ENCODE measurements at places on chromosomes 6 and 20.
A peak's percentile ranks its signal among the peaks of the same experiment; 100 is the strongest.

GRCh38 chr20:54566031-54566688 is 90.8 kb downstream of the DOK5 start:
- no peak for DNase-seq

- DNase-seq, result no peak
Measured at GRCh38 chr6:104623052-104623690, 236.5 kb downstream of the HACE1 start.

GRCh38 chr6:18102783-18103509 is 19.5 kb downstream of the NHLRC1 start:
- no peak for DNase-seq

DNA sequence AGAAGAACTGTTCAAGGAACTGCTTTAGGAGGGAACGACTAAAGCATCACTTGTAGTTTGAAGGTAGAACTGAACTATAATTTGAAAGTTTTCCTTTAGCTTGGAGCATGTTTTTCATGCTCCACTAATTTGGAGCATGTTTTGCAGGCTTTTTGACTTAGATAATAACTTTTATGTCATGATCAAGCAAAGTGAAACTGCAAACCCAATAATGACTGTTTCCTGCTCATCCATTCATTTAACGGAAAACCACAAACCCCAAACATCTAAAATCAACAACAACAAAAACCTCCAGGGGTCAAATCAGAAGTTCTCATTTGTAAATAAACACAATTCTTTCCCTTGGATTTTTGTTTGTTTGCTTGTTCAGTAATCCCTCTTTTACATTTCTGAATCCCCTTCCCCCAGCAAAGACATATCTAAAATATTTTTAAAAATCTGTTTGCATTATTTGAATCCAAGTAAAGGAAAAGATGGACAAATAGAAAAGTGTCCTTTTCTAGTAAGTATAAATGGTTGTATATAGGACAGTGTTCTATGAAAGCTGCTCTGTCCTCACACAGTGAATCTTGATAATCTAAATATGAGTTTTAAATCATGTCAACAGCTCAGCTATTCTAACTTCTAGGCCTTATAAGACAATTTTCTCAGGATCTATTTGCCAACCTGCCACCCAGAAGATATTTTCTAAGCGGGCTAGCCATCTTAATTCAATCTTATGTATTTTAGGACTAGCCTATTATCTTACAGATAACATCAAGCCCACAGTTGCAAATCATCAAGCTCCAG is 2.6 kb downstream of the SIM1 start:
- DNase-seq, result no peak

DNA sequence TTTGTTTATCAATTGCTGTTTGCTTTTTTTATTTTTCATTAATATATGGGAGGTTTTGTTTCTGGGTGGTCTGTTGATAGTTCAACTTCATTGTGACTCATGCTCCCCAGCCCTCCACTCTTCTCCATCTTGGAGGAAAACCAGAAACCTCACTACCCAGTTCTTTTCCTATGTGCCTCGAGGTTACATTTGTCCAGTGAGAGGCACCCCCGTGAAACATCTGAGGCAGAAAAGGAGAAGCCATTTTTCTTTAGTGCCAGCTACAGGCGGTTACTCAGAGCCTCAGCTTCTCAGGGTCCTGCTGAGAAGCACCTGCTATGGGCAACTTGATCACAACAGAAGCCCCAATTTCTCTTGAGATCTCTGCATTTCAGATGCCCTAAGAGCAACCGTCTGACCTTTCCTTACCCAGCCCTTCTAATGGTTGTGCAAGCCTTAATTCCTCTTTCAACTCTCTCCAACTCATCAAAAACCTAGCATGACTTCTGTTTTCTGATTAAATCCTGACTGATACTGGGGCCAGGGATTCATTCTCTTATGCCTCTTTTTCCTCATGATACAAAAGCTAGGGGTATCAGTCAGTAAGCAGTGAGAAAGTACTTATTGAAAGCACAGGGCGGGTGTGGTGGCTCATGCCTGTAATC is 144.6 kb downstream of the ELOVL4 start:
- DNase-seq, result no peak

- DNase-seq, result no peak
Measured at GRCh38 chr6:170269846-170270541, 20.9 kb downstream of the DLL1 start.

- DNase-seq, result peak; percentile 64
Measured at GRCh38 chr20:59515013-59515905, 89.1 kb upstream of the PHACTR3 start.

DNA sequence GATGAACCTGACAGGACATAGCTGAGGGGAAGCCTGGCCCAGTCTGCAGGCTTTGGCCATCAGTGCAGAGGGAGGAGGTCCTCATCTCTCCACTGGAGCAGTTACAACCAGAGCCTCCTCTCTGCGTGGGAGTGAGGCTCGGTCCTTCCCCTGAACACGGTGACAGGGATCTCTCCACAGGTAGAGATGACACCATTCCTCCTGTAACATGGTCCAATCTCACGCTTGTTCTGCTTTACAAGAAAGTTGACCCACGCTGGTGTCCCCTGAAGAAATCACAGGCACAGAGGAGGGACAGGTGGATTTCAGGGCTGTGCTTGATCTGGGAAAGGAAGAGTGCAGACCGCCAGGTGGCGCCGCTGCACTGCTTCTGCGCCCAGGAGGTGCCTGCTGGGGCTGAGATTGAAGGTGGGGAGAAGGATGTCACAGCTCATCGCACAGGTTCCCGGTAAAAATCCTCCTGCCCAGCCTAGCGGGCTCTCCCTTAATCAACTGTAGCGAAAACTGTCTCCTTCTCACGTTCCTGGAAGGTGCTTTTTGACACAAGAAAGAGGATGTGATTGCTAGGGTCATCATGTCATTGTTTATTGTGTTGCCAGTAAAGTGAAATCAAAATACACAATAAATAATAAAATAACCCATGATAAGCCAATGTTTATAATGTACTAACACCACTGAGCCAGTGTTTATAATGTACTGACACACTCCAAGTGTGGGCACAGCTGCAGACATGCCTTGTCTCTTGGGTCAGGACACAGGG is 20.4 kb downstream of the HLA-G start:
- DNase-seq, result peak; percentile 33

GRCh38 chr6:53896196-53896595 is 101.4 kb downstream of the LRRC1 start:
- DNase-seq, result no peak

DNA sequence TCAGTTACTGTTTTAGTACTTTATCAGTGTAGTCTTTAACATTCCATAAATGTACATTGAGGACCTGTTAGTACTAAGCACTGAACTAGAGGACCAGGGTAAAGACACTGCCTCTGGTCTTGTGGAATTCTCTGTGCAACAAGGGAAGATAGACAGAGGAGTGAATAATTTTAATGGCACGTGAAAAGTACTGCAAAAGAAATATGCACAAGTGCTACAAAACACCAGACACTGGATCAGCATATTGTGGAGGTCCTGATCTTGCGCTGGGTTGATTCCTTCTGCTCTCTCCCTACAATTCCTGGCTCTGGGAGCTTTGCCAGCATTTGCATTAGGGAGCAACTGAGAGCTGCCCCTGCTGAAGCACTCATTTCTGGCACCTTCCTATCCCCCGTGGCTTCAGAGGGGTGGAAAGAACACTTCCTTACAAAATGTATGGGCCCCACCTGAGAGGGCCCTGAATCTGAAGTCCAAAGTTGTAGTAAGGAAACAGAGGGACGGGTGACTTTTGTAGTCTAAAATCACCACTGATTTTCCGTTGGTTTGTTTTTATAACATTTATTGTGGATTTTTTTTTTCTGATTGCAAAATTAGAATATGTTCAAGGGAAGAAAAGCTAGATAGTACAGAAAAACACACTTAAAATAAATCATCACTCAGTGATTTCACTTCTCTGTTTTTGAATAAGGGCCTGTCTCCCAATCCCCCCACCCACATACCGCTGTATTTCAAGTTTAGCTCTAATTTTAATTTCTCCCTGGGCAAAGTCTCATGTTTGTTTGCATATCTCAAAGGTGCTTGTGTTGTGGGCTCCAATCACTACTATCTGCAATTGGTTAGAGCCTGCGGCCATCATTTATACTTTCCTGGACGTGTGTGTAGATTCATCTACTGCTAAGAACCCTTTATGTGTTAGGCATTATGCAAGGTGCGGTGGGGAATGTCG is 4.9 kb downstream of the PKIG start:
- no peak for DNase-seq

- no peak for DNase-seq
Measured at GRCh38 chr6:52513896-52514295, 63.0 kb downstream of the TRAM2 start.

- no peak for DNase-seq
Measured at GRCh38 chr6:161866570-161866969, 592.7 kb upstream of the AGPAT4 start.

DNA sequence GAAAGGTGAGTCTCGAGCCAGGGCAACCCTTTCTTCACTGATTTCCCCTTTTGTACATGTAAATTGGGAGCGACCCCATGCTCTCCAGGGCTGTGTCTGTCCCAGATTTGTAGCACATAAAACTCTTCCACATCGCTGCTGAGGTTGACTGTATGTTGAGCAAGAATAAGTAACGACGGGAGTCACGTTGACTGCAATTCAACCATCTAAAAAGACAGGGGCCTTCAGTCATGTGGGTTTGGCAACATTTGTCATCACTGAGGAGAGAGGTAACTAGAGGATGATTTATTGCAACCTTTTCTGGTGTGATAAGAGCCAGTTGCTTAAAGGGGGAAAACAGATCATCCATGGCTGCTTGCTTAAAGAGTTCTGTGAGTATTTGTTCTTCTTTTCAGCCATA is 159.4 kb upstream of the SULF2 start:
- no peak for DNase-seq

DNA sequence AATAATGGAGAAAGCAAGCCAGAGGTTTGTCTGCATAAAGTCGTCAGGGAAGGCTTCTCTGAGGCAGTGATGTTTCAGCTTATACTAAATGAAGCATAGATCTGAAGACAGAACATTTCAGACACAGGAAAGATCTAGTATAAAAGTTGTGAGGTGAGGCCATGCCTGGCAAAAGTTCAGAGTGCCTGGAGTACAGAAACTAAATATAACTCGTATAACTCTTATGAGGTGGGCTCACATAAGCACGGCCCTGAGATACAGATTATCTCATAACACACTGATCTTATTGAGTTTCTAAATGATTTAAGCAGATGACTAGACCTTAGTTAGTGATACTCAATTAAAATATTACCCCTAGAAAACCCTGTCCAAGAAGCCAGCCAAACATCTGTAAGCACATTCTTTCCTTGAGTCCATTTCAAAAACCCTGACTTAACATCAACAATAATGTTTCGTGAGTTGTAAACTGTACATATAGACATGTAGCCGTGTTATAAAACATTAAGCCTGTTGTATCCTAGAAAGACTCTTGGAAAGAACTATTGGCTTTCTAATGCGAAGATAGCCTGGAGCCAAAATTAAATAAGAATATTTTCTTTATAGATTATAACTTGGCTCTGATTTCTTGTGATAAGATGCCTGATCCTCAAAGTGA is 667.6 kb downstream of the TENT5A start:
- no peak for DNase-seq

DNA sequence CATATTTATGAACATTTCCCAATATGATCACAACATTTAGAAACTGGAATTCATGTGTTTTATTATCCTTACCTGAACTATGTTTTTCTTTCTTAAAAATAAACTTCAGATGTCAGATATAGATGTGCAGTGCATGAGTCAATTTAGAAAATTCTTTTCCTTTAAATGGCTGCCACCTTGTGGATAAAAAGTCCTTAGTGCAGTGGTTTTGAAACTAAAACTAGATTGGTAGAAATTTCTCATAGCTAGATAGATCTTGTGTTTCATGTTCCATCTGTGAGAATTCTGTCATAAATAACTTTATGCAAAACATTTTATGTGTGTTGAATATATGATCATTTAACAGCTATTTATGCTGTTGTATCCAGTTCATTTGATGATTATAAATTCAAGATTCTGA is 134.9 kb downstream of the KLHL32 start:
- DNase-seq, result no peak

DNA sequence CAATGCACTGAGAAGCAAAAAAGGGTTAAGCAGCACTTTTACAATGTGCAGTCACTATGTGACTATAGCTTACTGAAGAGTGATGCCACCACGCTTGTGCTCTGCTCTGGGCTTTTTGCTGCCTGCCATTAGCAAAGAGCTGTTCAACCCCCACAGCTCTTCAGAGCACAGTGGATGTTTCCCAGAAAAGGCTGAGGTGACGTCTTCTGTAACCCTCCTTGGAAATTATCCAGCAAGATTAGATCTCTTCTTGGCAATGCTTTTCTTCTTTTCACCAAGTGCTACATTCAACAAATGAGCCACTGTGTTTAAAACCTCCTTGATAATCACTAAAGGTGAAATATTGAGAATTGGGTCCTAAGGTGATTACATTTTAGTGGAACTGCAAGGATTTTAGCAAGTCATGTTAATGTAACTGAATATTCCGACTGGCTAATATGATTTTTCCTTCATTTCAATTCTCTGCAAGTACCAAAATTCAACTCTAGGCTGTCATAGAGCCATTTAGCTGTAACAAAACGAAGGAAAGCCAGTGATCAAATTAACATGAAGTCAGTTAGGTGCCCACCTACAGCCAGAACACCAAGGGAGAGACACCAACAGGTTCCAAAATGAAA is 34.9 kb downstream of the ELOVL5 start:
- DNase-seq, result no peak

- no peak for DNase-seq
Measured at GRCh38 chr6:64789476-64789875, 917.5 kb downstream of the EYS start.

DNA sequence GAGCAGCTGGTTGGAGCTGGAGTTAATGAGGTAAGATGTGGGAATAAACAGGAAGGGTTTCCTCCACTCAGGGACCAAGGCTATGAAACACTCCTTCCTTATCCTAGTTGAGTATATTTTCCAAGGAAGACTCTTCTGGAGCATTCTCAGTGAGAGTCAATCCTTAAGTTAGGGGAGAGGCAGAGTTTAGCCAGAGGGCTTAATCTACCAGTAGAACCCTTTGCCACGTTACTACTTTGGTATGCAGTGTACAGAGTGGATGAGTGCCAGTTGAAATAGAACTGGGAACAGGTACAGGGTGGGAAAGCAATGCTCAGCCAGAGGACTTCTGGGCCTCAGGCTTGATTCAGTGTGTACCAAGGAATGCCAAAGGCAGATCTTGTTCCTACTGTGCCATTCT is 114.3 kb downstream of the UBE3D start:
- DNase-seq, result no peak

DNA sequence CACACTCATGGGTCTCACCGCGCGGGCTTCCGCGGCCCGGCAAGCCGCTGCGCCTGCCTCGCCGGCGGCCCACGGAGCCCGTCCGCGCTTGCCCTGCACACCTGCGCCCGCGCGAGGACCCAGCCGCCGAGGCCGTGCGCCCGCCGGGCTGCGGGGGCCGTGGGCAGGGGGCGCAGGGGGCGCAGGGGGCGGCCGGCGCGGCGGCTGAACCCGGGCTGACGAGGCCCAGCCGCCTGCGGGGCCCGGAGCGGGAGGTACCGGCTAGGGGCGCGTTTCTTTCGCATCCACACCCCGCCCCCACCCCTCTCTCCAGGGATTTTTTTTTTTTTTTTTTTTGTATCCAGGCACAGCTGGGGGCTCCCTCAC is 43.8 kb upstream of the OSTM1 start:
- no peak for DNase-seq

- DNase-seq, result no peak
Measured at GRCh38 chr6:137734005-137734874, 132.8 kb upstream of the TNFAIP3 start.

GRCh38 chr6:149343501-149343900 is 26.0 kb downstream of the TAB2 start:
- no peak for DNase-seq

- DNase-seq, result no peak
Measured at GRCh38 chr20:37728635-37728983, 34.8 kb downstream of the CTNNBL1 start.
